Inflammatory macrophage treated with lipopolysaccharide for 1 hour (primary cell): ENCODE measurements at places on chromosomes 7 and 10.

GRCh38 chr7:102310414-102310815 is 23.7 kb downstream of the SH2B2 start:
- no peak for DNase-seq

GRCh38 chr7:77752016-77752415 is 46.2 kb downstream of the TMEM60 start:
- peak; percentile 93 for DNase-seq

- DNase-seq, result peak; percentile 25
These were observed 11.1 kb upstream of the INA start for GRCh38 chr10:103265717-103266329.

- DNase-seq, result no peak
These were observed 102.7 kb downstream of the ZNF248 start for GRCh38 chr10:37754538-37755323.

DNA sequence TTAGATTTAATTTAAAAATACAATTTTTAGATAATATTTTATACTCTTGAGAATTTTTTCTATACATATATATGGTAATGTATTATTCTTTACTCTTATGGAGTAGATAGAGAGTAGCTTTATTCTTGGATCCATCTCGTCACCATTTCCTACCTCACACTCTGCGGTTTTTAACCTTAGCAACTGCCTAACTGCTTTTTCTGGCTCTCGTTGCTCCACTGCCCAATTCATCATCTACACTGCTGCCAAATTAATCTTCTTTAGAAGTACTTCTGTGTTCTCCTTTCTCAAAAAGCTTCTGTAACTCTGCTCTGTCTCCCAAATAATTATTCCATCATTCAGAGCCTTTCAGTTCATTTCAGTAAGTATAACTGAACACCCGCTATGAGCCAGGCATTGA is 35.3 kb downstream of the CAPZA2 start:
- DNase-seq, result no peak

DNA sequence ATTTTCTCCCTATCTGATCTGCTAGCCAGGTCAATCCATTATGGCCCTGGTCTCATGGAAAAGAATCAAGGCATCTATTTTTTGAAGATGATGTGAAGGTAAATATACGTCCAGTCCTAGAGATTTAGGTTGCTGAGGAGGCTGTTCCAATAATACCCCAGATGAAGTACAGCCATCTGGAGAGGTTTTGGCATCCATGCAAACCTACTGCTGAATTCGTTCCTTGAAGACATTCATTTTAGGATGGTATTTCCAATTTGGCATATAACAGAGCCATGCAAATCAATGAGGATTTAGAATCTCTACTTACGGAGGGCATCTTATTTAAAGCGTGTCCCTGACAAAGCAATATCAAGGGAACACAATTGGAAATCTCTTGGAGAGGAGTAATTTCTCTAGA is 465.5 kb downstream of the KCNMA1 start:
- no peak for DNase-seq

DNA sequence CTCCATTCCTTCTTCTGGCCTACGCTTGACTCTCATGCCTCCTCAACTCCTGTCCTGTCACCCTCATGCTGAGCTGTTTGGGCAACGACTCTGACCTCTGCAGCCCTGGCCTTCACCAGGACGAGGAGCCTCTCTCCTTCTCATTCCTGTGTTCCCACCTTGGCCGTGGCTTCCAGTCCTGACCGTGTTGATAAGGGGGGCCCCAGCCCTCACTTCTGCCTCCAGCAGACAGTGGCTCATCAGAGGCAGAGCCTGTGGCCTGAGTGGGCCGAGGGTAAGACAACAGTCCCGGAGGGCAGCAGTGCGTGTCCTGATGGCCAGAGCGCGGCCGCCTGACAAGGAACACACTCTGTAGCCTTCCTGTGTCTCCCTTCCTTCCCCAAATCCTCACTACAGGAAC is 61.7 kb upstream of the UBE3C start:
- no peak for DNase-seq

- no peak for DNase-seq
These were observed 5.3 kb upstream of the CUZD1 start for GRCh38 chr10:122850705-122851640.

DNA sequence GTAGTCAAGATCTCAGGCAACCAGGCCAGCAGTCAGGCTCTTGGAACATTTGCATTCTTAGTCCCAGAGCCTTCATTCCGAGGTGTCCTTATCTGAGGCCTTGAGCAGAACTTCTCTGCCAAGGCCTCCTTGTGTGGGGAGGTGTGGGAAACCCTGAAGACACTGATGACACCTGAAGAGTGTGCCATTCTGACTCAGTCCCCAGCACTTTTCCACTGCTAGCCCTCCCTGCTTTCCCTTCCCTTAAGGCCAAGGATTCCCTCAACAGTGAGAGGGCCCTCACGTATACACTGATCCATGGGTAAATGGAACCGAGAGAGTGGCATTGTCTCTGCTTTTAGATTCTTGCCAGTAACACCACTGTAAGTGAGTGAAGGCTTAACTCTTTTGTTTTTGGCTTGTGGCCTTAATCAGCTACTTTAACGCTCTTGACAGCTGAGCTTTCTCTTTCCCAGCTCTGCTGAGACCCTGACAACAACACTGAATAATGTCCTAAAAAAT is 30.3 kb downstream of the TRDMT1 start:
- no peak for DNase-seq

- no peak for DNase-seq
These were observed 205.3 kb downstream of the ARHGAP21 start for GRCh38 chr10:24518411-24518810.

DNA sequence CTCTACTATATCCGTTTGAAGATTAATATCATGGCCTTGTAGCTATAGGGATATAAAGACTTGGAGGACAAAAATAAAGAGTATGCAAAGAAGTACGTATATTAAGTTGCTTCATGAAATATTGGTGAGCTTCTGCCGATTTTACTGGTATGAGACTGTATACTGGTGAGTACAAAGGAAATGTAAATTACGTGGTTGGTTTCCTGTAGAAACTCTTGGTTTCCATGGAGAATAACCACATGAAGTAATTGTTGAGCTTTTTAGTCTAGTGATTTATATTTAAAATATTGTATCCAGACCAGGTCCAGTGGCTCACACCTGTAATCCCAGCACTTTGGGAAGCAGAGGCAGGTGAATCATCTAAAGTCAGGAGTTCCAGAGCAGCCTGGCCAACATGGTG is 32.2 kb upstream of the GLI3 start:
- DNase-seq, result no peak

GRCh38 chr7:38220452-38220851 is 42.4 kb downstream of the STARD3NL start:
- DNase-seq, result no peak

GRCh38 chr7:7435978-7436377 is 99.7 kb downstream of the COL28A1 start:
- DNase-seq, result no peak

DNA sequence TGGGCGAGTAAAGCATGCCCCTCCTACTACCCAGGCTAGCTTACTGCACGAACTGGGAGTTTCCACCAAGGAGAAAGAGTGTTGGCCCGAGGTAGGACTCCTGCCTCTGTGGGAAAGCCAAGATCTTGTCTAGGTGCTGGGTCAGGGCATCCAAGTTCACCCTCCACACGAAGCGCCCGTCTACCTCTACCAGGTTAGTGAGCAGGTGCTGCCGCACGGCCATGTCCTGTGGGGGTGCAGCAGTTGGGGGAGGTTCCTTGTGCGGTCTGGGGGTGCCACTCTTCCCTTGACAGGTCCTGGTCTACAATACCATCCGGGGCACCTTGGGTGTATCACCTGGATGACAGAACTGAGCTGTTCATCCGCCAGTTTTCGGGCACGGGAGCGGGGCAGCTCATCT is 1.7 kb downstream of the ABHD11 start:
- no peak for DNase-seq

DNA sequence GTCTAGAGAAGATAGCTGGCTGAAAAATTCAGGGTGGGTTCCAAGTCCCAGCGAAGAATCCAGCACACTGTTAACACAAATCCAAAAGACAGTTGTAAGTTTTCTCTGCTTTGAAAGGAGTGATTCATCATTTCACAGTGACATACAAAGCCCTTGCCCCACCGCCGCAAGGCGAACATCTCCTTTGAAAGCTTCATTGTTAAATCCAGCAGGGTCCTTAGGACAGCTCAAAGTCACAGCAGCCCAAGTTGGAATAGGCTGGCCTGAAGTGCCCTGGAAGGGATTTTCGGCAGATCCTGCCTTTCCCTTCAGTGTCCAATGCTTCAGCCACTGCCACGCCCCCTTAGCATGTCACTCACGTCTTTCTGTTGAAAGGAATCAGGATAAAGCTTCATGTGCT is 526.1 kb downstream of the CALN1 start:
- DNase-seq, result no peak

DNA sequence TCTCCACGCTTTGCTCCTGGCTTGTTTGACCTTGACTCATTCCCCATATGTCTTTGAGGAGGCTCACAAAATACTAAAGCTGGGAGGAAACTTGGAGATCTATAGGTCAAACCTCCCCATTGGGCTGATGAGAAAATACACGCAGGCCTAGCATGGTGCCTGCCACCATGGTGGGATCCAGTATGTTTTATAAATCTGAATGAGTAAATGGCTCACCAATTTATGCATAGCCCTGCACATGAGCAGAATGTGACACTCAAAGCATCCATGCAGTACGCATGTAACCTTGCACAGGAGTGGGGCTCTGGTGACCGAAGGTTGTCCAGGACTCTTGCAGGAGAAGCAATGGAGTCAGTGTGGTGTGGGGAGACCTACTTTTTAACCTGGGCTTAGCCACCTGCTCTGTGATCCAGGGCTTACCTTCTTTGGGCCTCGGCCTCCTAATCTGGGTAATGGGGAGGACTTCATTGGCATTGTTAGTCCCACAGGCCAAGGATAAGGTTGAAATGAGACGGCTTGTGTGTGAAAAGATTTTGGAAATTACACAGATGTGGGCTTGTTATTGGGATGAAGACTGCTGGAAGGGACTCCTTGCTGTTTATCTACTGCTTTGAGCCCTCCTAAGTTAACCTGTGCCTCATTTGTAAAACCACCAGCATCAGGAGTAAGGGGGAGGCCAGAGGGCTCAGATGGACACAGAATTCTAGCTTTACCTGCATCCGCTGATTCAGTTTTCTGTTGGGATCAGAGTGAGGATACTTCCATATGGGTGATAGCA is 58.4 kb downstream of the ADCYAP1R1 start:
- DNase-seq, result no peak

- no peak for DNase-seq
These were observed 52.1 kb upstream of the NME8 start for GRCh38 chr7:37796138-37796775.

- DNase-seq, result no peak
These were observed 620.5 kb upstream of the LRRN3 start for GRCh38 chr7:110470420-110470819.

DNA sequence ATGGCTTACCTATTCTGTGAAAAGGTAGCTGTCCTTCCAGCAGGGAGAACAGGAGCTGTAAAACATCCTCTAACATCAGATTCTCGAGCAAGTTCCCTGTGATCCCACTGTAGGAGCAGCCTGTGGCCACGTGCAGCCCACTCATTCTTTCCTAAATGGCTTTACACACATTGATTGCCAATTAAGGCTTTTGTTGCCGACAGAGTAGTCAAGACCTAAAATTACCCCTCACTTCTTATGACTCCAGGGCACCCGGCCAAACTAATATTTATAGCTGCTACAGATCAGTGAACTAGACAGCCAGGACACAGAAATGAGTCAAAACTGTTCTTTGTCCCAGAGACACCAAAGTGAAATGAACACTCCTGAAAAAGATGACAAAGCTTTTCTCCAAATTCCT is 832.1 kb downstream of the SORCS3 start:
- DNase-seq, result no peak
